ENCODE measurements at places on chromosomes 1 and 21.

DNA sequence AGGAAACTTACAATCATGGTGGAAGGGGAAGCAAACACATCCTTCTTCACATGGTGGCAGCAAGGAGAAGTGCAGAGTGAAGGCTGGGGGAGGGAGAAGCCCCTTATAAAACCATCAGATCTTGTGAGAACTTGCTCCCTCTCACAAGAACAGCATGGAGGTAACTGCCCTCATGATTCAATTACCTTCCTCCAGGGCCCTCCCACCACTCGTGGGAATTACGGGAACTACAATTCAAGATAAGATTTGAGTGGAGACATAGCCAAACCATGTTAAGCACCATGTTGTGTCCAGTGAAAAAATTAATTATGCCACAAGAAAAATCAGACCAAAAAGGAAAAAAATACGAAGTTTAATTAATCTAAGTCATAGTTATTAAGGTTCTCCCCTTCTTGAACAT, 109.5 kb downstream of the CLDN17 start:
- no peak for DNase-seq

DNA sequence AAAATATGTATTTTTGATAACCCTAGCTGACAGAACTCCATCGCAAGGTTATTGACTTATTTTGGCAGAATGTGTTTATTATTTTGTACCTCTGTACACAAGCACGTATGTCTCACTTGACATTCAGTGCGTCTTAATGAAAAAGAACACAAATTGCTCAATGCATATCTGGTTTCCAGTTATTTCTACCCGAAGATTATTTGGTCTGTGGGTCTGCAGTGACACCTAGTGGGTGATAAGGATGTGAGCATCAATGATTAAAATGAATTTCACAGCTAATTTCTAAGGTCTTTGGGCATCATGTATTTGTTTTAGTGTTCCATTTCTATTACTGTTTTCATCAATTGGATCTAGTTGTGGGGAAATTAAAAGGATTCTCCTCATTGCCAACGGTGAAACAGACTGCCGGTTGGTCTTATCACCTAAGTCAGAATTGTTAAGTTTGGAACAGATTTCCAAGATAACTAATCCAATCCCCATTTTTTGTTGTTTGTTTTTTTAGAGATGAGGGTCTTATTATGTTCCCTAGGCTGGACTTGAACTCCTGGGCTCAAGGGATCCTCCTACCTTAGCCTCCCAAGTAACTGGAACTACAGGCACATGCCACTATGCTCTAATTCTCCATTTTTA, 13.9 kb downstream of the DDX20 start:
- DNase-seq, result peak; percentile 21

- DNase-seq, result no peak
Measured at GRCh38 chr1:24759492-24759891, 14.2 kb downstream of the CLIC4 start.

- no peak for DNase-seq
Measured at GRCh38 chr1:172874950-172875349, 175.8 kb downstream of the TNFSF18 start.

- no peak for DNase-seq
Measured at GRCh38 chr1:21693732-21694131, 24.6 kb upstream of the RAP1GAP start.

DNA sequence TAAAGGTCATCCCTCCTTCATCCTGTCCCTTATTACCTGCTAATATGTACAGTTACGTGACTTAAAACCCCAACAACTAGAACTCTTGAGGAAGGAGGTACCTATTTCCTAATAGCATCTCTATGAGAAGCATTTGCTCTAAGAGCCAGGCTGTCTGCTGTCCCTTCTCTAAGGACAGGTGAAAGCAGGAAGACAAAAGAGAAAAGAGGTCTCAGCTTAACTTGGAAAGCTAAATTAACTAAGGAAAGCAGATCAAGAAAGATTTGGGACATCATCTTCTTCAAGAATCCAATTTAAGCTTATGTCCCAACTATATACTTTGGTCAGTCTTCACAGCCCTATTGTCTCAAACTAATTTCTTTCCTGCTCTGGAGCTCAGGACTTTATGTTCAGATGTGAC, 2.9 kb downstream of the EGLN1 start:
- no peak for DNase-seq

DNA sequence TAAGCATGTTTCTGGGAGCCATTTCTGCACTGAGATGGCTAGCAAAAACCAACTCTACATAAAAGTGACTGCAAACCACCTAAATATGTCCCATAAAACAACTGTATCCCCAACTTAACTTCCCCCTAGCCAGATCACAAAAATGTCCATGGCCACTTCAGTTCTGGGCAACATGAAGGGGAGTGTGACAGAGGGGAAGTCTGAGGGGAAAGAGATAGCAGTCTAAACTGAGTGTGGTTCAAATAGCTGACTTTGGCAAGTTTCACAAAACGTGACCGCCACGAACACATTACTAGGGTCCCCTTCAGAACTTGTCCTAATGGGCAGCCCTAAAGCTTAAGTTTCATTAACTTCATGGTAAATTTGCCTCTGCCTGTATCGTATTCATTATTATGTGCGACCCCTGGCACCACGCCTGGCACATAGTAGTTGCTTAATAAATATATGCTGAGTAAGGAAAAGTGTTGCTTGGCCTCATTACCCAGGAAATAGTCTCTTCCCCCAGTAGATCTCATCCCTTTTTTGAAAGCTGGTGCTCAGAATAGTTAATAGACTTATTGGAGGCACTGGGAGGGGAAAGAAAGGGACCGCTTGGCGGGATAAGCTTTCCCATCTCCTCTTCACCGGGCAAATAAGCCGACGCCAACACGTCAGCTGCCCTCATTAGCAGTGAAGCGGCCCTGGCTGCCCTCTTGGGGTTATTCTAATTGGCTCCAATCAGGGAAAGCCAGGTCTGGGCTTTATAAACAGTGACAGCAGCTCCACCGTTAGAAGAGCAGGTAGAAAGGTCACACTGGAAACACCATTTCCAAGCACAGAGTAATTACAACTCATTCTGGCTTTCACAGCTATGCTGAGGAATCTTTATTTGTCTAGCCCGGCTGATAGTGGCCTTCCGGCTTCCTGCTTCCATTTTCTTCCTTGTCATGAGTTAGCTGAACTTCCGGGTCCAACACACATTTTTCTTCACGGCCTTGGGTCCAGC, 122.1 kb downstream of the LRIG2 start:
- no peak for DNase-seq

DNA sequence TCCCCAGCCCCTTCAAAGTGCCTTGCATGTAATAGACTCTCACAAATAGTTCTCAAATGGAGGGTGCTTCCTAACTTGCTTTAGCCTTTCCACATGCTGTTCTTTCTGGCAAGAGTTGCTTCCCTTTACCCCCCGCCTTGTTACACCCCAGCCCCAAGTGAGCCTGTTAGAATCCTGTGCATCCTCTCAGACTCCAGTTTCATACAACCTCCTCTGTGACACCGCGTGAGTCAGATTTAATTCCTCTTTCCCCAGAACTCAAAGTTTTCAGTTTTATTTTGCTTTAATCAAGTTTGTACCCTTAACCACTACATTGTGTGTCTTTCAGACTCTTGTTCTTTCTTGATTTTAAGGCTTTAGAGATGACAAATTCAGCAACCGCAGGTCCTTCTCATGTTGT, 234.5 kb upstream of the HOOK1 start:
- DNase-seq, result no peak

DNA sequence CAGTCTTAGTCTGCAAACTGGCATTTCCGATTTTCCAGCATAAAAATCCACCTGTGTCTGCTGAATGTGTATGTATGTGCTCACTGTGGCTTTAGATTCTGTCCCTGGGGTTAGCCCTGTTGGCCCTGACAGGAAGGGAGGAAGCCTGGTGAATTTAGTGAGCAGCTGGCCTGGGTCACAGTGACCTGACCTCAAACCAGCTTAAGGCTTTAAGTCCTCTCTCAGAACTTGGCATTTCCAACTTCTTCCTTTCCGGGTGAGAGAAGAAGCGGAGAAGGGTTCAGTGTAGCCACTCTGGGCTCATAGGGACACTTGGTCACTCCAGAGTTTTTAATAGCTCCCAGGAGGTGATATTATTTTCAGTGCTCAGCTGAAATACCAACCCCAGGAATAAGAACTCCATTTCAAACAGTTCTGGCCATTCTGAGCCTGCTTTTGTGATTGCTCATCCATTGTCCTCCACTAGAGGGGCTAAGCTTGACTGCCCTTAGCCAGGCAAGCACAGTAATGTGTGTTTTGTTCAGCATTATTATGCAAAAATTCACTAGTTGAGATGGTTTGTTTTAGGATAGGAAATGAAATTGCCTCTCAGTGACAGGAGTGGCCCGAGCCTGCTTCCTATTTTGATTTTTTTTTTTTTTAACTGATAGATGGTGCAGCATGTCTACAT, 2.5 kb upstream of the OLFML3 start:
- DNase-seq, result no peak

DNA sequence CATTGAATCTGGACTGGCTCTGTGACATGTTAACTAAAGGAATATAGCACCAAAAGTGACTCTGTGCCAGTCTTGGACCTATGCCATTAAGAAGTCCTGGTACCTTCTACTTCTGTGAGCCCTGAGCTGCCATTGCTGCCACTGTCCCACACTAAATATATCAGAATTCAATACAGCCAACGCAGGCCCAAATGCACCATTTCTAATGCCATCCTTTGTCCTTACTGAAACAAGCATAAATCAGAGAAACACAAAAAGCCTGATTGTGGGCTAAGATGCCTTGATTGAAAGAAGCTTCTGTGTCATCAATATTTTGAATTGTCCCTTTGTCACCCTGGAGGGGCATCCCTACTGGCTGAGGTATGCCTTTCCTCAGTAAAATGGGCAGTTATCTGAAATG, 66.9 kb upstream of the NEK2 start:
- no peak for DNase-seq

GRCh38 chr1:230248889-230249270, 177.3 kb downstream of the PGBD5 start:
- no peak for DNase-seq

DNA sequence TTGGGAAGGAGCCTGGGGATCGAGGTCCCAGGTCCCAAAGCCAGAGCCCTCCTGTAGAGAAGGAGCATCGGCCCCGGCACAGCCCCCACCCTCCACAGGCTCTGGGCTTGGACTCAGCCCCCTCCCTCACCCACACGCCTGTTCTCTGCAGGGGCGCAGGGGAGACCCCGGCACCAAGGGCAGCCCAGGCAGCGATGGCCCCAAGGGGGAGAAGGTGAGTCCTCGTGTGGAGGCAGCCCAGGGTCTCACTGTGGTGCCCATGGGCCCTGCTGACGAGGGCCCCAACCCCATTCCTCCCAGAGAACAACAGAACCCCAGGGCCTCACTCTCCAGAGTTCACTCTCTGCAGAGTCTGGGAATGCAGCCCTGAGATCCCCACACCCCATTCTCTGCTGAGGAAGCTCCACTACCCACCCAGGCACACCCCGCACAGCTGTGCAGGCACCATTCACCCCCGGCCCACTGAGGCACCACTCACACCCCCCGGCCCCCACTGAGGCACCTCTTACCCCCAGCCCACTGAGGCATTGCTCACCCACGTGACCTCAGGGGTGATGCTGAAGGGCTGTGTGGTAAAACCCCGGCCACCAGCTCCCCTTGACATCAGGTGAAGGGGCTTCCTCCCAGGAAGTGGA, 21.8 kb downstream of the COL6A2 start:
- DNase-seq, result no peak

DNA sequence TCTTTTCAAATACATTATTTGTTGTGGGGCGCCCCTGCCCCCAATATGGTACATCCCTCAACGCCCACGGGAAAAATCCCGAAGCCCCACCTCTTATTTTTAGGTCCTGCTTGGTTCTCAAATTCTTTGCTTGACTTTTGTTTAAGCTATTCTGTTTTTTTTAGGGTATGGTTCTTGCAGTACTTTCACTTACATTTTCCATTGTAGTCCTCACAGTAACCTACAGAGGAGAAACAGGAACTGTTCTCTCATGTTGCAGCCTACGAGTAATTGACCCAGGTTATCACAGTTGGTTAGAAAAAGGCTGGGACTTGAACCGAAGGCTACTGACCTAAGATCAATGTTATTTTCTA, 697 bp upstream of the C21orf91 start:
- DNase-seq, result no peak

DNA sequence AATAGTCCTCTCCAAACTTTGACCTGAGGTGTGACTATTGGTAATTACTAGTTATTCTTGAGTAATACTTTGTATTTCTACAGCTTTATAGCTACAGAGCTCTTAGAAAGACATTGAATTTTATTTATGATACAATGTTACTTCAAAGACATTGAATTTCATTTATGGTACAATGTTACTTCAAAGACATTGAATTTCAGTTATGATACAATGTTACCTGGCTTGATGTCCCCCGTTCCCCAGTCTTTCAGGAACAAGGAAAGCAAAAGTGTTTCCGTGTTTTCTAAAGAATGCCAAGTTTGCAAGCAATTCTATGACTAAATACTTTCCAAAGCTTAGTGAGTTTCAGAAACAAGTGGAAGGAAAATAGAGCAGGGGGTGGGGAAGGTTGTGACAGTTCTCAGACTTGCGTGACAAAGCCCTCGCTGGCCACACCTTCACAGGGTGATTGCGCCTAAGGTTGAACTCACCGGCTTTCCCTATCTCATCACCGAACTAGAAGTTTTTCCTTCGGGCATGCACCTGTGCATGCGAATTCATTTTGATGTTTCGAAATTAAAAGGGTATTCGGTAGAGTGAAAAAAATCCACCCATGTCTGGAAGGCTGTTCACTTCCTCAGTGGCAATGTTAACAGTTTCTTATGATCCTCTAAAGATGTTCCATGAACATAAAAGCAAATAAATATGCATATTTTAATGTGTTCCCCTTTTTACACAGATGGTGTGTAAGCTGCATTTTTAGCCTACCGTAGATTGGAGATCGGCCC, 909 bp upstream of the PAXBP1 start:
- peak; percentile 20 for DNase-seq

DNA sequence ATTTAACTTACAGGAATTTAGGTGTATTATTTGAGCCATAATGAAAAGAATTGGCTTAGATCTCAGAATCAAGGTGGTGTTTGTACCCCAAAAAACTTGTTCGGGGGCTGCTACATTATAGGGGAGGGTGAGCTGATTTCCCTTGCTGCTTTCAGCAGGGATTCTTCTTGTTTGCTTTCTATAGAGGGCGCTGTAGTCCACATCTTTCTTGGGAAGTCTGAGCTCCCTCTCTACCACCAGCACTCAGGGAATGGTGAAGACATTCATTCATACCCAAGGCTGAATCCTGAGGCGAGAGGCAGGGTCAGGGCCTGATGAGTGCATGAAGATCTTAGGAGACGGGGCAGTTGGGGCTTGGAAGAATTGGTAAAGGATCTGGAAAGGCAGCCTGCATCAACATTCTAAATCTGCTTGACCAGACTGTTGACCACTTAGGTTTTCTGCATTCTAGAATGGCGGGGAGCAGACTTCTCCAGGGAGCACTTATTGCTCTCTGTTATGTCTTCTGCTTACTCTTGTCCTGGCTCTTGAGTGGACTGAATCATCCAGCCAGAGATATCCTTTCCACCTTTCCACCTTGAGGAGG, 18.9 kb downstream of the SPATA46 start:
- no peak for DNase-seq

DNA sequence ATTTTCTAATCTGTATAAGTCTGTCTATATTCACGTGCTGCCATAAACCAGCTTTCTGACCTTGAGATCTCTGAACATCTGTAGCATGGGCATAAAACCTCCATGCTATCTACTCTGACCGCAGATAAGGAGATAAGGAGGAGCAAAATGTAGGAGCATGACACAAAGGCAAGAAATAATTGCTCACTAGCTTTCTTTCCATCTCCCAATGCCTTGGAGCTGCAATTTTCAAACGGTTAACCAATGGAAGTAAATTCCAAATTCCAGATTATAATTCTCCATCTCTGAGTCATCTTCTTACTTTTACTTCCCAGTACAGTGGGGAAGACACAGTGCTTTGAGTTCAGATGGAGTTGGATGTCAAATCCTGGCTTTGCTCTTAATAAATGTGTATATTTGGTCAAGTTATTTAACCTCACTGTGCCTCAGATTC, 41.6 kb downstream of the CD58 start:
- DNase-seq, result no peak

- DNase-seq, result no peak
Measured at GRCh38 chr1:210587566-210587965, 258.9 kb downstream of the HHAT start.
